ENCODE measurements at places on chromosomes 6 and 20.
A peak's percentile ranks its signal among the peaks of the same experiment; 100 is the strongest.

DNA sequence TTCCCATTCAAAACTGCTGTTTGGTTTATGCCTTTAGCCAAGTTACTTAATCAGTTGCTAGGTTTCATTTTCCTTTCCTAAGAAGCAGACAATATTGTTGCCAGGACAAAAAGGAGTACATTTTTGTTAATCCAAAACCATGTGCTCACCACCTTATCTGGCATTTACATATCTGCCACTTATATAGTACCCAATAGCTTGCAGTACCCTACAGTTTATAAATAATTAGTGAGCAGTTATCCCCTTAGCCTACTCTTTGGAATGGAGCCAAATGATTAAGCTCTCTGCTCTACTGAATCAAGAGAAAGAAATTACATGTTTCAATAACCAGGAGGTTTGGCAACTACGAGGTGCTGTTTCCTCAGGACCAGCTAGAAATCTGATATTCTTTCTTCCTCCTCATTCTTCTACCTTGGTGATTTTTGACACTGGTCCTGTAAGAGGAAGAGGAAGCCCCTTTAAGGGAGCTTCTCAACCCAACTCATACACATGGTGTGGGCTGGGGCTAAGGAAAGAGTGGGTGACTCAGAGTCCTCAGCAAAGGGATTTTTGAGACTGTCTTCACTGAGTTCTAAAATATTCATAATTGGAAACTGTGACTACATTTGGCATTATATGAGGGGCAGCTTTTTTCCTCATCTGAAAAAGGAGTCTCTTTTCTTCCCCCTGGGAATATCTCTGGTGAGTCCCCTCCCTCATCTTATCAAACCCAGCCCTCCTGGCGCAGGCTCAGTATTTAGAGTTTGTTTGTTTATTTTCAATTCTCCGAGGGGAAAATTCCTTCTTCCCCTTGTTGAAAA lies 1.5 kb downstream of the ZNFX1 start:
- DNase-seq, result peak; percentile 78

- DNase-seq, result peak; percentile 56
These were observed 227.1 kb downstream of the ANKRD60 start for GRCh38 chr20:58001381-58001780.

DNA sequence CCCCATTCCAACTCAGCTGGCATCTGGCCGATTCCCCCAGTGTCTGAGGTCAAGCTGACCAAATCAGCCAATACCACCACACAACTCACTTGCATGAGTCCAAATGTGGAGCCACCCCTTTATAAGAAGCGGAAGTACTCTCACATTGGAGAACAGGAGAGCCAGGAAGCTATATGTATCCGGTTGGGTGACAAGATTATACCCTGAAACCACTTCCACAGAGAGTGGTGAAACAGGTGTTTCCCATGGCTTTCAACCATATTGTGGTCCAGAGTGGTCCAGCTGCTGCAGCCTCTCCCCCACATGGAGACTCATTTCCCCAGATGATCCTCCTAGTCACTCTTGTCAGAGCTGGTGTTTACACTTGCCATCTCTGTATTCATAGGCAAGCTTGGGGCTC lies 24.0 kb upstream of the SERINC1 start:
- no peak for DNase-seq

DNA sequence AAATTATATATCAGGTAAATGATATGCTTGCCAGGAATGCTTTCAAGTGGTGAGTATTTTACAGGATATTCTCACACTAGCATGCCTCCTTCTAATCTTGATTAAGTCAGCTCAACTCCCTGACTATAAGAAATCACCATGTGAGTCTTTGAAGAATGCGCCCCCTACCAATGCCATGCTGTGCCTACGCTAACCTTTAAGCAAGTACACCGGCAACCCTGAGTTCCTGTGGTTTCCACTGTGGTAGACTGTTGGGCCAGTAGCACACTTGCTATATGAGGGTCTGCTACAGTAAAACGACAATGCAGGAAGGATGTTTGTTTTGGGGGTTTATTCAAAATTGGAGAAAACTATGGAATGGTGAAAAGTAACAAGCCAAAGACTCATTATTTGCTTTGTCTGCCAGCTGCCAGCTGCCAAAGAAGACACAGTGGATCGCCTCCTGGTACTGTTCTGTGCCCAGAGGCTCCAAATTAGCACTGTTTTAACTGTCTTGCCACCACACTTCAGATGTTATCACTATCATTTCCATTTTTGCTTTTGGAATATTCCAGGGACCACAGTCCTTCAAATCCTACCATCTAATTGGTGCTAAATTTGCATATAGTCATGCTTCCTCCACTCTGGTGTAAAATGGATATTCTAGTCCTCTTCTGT lies 333.5 kb downstream of the RNGTT start:
- peak; percentile 67 for DNase-seq

DNA sequence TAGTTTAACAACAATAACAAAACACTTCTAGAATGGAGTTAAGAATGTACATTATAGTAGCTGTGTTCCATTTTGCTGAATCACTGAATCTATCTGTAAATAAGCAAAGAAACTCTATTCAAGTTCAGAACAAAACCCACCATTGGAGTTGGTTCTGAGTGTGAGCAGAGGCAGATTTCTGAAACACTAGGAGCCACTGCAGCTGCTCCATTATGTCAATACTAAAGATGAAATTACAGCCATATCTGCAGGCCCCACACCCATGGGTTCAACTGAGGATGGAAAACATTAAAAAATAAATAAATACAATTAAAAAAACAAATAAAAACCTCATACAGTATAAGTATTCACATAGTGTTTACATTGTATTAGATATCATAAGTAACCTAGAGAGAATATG lies 91.0 kb downstream of the REPS1 start:
- no peak for DNase-seq

DNA sequence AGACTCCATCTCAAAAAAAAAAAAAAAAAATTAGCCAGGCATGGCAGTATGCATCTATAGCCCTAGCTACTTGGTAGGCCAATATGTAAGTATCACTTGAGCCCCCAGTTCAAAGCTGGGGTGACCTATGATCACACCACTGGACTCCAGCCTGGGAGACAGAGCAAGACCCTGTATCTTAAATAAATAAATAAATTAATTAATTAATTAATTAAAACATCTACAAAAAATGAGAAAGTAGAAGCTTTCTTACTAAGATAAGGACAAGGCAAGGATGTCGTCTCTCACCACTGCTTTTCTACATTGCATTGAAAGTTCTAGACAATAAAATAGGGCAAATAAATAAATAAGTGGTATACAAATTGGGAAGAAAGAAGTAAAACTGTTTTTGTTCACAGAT lies 134.3 kb upstream of the CARMIL1 start:
- no peak for DNase-seq

DNA sequence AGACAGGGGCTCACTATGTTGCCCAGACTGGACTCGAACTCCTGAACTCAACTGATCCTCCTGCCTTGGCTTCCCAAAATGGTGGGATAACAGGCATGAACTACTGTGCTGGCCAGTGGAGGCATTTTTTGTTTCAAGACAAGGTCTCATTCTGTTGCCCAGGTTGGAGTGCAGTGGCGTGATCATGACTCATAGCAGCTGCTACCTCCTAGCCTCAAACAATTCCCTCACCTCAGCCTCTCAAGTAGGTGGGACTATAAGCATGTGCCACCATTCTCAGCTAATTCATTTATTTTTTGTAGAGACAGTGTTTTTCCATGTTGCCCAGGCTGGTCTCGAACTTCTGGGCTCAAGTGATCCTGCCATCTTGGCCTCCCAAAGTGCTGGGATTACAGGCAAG lies 17.2 kb downstream of the ENPP3 start:
- no peak for DNase-seq

GRCh38 chr6:117352466-117353081 lies 73.2 kb downstream of the ROS1 start:
- DNase-seq, result peak; percentile 44

DNA sequence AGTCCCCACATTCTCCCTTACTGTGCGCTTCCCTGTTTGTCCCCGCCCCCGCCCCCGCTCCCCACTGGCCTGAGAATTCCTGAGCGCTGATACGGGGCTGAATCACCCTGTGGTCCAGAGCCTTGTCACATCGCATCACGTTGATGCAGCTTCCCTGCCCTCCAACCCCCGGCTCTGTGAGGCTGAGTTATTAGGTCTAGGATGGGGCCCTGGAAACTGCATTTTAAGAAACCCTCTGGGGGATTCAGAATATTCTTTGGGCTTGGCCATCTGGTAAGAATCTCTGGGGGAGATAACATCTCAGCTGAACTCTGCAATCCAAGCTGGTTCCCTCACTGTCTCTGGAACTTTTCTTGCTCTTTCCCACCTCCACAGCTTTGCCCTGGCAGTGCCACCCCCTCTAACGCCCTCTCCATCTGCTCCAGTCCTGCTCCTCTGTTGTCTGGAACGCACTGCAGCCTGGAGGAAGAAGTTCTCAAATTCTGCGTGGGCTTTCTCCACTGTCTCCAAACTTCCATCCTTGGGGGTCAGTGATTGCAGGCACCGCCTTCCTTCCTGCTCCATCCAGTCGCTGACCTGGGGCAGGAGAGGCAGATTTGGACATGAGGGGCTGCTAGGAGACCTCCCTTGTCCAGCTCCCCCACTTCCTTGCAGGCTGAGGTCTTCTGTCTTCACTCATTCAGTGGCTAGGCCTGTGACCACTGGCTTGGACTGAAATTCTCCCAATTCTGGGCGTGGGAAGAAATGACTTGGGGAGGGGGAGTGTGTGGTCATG lies 42.6 kb downstream of the KIAA1755 start:
- peak; percentile 95 for DNase-seq

DNA sequence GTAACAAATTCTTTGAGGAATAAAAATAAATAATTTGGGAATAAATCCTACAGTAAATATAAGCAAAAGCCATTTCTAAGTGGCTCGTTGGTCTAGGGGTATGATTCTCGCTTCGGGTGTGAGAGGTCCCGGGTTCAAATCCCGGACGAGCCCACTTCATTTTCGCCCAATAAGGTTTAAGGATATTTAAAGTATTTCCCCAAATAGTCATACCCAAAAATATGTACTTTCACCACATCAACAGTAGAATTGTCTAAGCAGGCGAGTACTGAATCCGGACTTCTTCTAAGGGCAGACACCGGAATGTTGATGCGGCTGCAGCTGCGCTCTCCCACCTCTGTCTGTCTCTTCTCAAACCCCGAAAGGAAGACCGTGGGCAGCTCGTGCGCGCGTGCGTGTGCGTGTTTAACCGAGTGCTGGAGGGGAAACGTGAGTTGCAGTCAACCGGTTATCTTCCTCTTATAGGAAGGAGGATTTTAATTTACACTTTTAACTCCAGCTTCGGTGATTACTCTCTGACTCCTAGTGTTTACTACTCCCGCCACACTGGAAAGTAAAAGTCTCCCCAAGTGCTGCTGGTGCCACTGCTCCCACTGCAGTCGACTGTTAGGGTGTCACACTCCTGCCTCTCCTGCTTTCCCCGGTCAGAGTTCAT lies 155.7 kb upstream of the PRSS16 start:
- DNase-seq, result peak; percentile 82

DNA sequence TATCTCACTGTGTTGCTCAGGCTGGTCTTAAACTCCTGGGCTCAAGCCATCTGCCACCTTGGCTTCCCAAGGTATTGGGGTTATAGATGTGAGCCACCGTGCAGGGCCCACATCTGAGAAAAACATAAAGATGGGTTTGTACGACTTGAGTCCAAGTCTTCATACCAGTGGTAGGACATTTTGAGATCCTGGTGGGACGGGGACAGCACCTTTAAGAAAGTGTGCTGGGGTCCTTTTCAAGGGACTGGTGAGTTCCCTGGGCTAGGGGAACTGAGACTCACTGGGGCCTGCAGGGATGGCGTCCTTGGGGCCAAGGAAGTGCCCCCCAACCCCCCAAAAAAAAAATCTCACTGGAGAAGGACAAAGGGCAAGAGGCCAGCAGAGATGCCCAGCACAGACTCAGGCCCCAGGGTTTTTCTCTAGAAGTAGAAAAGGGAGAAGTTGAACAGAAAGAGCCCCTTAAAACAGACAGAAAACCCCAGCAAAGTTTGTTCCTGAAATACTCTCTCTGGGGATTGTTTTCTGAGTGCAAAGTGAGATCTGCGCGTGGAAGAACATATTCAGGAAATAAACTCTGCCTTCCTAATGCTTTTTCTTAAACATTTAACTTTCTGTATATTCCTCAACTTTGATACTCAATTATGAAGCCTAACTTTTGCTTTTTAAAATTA lies 10.7 kb downstream of the OSBPL2 start:
- no peak for DNase-seq

GRCh38 chr6:135850882-135851281 lies 619 bp upstream of the PDE7B start:
- DNase-seq, result no peak

GRCh38 chr6:165668951-165669350 lies 5.9 kb upstream of the PDE10A start:
- DNase-seq, result no peak

- DNase-seq, result no peak
These were observed 57.9 kb downstream of the FHL5 start for GRCh38 chr6:96620851-96621250.

GRCh38 chr6:151044465-151045441 lies 179.3 kb downstream of the MTHFD1L start:
- DNase-seq, result peak; percentile 94

- DNase-seq, result no peak
These were observed 380.2 kb downstream of the LAMA2 start for GRCh38 chr6:129263176-129263575.

DNA sequence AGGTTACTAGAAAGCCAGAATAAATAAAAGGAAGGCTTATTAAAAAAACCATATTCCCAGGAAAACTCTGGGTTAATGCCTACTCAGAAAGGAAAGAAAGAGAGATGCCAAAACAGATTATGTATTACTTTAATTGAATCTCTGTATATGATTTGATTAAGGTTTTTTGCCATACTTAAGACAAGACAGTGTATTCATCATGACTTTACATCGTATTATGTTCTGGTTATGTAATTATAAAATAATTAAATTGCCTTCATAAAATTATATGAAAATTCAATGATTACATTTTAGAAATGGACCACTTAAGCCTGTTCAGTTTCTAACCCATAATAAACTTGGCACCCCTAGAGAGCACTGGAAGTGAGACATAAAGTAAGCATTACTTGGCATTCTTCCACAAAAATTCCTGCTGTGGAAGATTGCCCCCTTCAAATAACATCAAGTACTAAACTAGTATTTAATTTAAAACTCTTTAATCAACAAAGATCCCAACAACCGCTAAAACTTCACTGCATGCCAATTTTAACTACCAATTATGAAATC lies 20.8 kb upstream of the IBTK start:
- DNase-seq, result no peak

GRCh38 chr20:36303831-36304230 lies 2.3 kb upstream of the DLGAP4 start:
- no peak for DNase-seq

All from astrocyte of the hippocampus (primary cell).